ENCODE measurements at places on chromosomes 3 and 15.

GRCh38 chr3:89966877-89967665 lies 859.6 kb downstream of the EPHA3 start:
- no peaks in the 10 kb centered on the region for H3K36me3 ChIP-seq
- no peak overlapping the region for H3K4me3 ChIP-seq
- H3K4me1 ChIP-seq: no peaks in the 10 kb centered on the region
- no peaks in the 10 kb centered on the region for H3K27me3 ChIP-seq
- no peak overlapping the region for H3K27ac ChIP-seq

GRCh38 chr3:184678317-184679055 lies 33.4 kb downstream of the MAGEF1 start:
- no peaks in the 10 kb centered on the region for H3K36me3 ChIP-seq
- H3K4me1 ChIP-seq: no peaks in the 10 kb centered on the region
- H3K27me3 ChIP-seq: peaks cover 12% of the 10 kb centered on the region
- DNase-seq: no peak
- no peak overlapping the region for H3K27ac ChIP-seq
- no peak overlapping the region for H3K4me3 ChIP-seq

DNA sequence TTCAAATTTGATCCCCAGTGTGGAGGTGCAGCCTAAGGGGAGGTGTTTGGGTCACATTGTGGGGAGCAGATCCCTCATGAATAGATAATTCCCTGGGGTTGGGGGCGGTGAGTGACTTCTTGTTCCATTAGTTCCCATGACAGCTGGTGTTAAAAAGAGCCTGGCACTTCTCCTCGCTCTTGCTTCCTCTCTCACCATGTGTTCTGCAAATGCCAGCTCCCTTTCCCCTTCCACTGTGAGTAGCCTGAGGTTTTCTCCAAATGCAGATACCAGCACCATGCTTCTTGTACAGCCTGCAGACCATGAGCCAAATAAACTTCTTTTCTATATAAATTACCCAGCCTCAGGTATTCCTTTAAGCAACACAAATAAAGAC lies 23.1 kb downstream of the RIOX2 start:
- peaks cover 22% of the 10 kb centered on the region for H3K36me3 ChIP-seq
- peaks cover 3% of the 10 kb centered on the region for H3K4me1 ChIP-seq
- no peak overlapping the region for H3K27ac ChIP-seq
- no peaks in the 10 kb centered on the region for H3K27me3 ChIP-seq

GRCh38 chr3:138812806-138813205 lies 21.9 kb downstream of the PIK3CB start:
- H3K27me3 ChIP-seq: no peaks in the 10 kb centered on the region
- H3K4me3 ChIP-seq: no peak overlapping the region
- no peaks in the 10 kb centered on the region for H3K36me3 ChIP-seq
- H3K4me1 ChIP-seq: peaks cover 25% of the 10 kb centered on the region
- H3K27ac ChIP-seq: no peak overlapping the region

- H3K4me1 ChIP-seq: peaks cover 21% of the 10 kb centered on the region
- no peaks in the 10 kb centered on the region for H3K27me3 ChIP-seq
- H3K36me3 ChIP-seq: peaks cover 5% of the 10 kb centered on the region
These were observed 1.5 kb downstream of the MRPL46 start for GRCh38 chr15:88465633-88466224.

- H3K4me3 ChIP-seq: no peak overlapping the region
- H3K36me3 ChIP-seq: no peaks in the 10 kb centered on the region
- H3K4me1 ChIP-seq: no peaks in the 10 kb centered on the region
These were observed 78.7 kb upstream of the NPHP3 start for GRCh38 chr3:132800958-132801357.

GRCh38 chr15:59251001-59251845 lies 44.6 kb downstream of the LDHAL6B start:
- no peak overlapping the region for H3K4me3 ChIP-seq
- no peaks in the 10 kb centered on the region for H3K36me3 ChIP-seq
- DNase-seq: no peak

GRCh38 chr15:93417631-93418030 lies 328.6 kb upstream of the RGMA start:
- DNase-seq: no peak
- H3K27me3 ChIP-seq: peaks cover 34% of the 10 kb centered on the region
- peaks cover 2% of the 10 kb centered on the region for H3K4me1 ChIP-seq
- no peaks in the 10 kb centered on the region for H3K36me3 ChIP-seq
- H3K4me3 ChIP-seq: no peak overlapping the region

Measured in T-helper 17 cell (primary cell).